ENCODE measurements at places on chromosomes 6 and 20. TPM values are rescaled to one million over a fixed set of nuclear protein-coding genes. Genes with fewer than 3 reads are reported as not detected.

GRCh38 chr20:22385602-22386305 lies 198.6 kb downstream of the FOXA2 start:
- DNase-seq: no peak

GRCh38 chr6:15841937-15842726 lies 179.3 kb upstream of the DTNBP1 start:
- DNase-seq: no peak

FAM162B gene
- total RNA-seq: not detected

- no peak for DNase-seq
These were observed 55.5 kb upstream of the MYO6 start for GRCh38 chr6:75693534-75693933.

DNA sequence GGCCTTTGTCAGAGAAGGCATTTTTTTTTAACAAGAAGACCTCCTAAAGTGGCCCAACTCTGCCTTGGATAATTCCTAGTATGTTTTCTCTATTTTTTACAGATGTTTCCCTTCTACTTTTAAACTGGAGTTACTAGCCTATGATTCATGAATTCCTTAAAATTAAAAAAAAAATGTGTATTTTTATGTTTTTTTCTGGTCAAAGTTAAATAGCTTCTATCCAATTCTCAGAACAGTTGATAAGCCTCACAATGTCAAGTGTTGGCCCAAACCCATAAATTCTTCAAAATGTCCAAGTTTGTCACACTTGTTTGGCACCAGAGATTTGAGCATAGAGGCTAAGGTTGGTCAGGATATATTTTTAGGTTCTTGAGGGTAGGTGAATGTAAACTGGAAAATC lies 64.0 kb downstream of the JAG1 start:
- no peak for DNase-seq

DNA sequence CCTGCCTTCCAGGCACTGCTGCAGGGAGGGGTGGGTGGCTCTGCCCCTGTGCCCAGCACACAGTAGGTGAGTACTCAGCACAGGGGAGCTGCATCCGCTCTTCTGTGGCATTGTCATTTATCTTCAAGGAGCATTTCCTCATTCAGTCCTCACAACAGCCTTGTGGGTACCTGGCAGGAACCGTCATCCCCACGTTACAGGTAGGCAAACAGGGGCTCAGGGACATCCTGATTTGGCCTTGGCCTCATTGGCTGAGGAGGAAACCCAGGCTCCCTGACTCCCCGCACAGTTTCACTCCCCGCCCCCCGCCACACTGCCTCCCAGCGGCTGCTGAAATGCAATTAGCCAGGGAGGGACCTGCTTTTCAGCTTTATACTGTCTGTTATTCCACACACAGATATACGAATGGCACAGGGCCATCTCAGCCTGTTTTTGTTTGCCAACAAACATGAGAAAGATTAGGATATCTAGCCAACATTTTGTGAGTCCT lies 24.2 kb upstream of the PNPLA1 start:
- DNase-seq: no peak

TTBK1 gene
- total RNA-seq: 0.03 TPM
